ENCODE measurements at places on chromosomes 3 and 15.

GRCh38 chr3:54376142-54376807 lies 253.9 kb downstream of the CACNA2D3 start:
- DNase-seq = no peak

DNA sequence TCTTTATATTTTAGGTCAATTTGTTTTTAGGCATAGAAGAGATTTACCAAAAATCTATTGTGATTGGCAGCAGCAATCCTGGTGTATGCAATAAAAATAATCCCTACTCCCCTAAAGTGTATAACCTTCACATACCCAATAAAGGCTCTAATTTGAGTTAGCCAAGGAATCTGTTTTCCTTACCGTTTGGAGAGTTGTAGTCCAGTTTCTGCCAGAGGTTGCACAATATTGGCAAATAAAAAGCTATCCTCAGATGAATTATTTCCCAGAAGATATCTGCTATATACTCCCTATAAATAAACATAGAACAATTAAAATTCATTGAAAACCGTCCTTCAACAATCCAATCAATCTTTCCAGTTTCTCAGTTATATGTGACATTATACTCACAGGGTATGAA lies 31.1 kb downstream of the ACKR4 start:
- DNase-seq = no peak

- no peak for DNase-seq
Measured at GRCh38 chr3:37594873-37595783, 266.6 kb upstream of the CTDSPL start.

DNA sequence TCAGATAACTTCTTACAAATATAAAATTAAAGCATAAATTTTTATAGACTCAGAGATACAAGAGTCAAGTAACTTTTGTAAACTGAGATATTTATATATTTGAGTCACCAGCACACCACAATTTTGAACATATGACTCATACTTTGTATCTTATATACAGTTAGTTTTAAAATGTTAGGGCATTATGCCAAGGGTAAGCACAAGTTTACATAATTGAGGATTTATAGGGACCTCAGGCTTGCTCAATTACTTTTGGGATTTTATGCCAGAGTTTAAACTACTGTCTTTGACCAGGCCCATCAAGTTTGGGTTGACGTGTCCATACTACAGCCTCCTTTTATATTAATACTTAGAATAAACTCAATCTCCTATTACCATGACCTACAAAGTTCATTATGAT lies 7.4 kb upstream of the FGF7 start:
- DNase-seq = no peak

DNA sequence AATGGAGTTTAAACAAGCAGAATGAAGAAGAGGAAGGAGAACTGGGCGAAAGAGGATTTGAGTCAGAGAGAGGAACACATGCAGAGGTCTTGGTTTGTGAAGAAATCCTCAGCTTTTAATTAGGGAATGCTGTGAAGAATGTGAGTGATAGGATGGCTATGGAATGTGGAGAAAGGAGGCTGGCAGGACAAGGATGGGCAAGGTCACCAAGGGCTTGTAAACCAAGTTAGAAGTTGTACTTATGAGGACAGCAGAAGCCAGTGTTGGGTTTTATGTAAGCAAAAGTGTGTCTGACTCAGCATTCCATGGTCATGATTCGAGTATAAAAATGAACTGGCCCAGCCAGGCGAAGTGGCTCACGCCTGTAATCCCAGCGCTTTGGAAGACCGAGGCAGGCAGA lies 60.0 kb upstream of the IL12A start:
- DNase-seq = no peak

DNA sequence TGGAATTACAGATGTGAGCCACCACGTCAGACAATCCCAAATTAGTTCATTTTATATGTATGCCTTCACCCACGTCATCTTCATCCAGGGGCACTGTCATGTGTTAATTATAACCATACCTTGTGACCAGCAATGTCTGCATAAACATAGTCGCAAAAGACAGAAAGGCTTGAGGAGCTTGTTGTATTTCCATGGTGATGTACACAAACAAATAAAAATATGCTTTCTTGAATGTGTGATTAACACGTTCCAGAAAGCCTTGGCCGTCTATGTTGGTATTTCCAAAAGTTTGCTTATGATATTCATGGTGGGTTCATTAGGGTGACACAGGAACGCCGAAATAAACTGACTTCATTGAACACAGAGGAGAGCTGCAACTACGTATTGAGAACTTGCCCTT lies 524.7 kb upstream of the ZNF717 start:
- DNase-seq = no peak

DNA sequence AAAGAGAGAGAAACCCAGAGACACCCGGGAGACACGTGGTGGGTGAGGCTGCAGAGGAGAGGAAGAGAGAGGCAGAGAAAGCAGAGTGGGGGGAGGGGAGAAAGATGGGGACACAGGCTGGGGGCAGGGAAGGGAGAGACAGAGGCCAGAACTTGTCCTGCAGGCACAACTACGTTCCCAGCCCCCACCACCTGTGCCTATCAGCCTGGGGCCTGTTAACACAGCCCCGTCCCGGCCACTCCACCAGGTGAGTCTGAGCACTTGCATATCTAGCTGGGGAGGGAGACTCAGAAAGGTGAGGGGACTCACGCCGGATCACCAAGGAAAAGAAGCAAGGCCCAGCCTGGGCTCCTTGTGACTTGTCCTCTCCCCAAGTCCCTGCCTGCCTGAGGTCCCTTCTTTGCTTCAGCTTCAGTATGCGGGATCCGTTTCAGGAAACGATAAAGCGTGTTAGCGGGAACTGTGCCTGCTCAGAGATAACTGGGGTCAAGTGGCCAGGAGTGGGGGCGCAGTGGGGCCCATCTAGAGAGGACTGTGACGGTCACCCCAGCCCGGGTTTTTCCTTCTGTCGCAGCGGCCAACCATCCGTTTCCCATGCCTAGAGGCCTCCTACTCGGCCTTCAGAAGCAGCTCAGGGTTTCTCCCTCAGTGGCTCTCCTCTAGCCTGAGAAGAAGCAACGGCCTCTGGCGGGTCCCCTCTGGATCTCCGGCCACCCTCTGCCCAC lies 10.3 kb downstream of the LINGO1 start:
- no peak for DNase-seq

- DNase-seq = no peak
Measured at GRCh38 chr3:166526881-166527280, 689.7 kb upstream of the BCHE start.

- no peak for DNase-seq
Measured at GRCh38 chr3:5974630-5975322, 787.3 kb downstream of the EDEM1 start.

- no peak for DNase-seq
Measured at GRCh38 chr15:96347181-96348111, 16.9 kb downstream of the NR2F2 start.
